ENCODE measurements at places on chromosomes 1 and 21.
A peak's percentile ranks its signal among the peaks of the same experiment; 100 is the strongest.

- DNase-seq = no peak
Measured at GRCh38 chr1:3692598-3692997, 40.3 kb downstream of the TP73 start.

- no peak for DNase-seq
Measured at GRCh38 chr1:244165701-244166100, 114.6 kb downstream of the ZBTB18 start.

- DNase-seq = no peak
Measured at GRCh38 chr1:109634292-109634691, 14.7 kb downstream of the AMPD2 start.

DNA sequence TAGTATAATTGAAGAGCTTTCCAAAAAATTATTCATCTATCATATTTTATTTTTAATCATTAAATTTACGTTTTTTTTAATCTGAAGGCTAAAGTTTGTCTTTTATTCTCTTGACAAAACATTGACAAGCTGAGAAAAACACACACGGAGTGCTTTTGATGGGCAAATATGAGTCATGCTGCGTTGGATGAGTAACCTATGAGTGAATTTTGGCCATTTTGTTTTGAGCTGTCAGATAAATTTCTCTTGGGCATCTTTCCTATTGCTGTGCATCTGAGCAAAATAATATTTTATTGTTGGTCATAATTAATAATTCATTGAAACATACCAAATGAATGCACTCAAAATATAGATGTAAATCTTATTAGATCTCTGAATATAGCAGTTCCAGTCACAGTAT lies 1144.1 kb upstream of the ADGRL2 start:
- no peak for DNase-seq

- no peak for DNase-seq
Measured at GRCh38 chr1:230108580-230108979, 41.5 kb downstream of the GALNT2 start.

DNA sequence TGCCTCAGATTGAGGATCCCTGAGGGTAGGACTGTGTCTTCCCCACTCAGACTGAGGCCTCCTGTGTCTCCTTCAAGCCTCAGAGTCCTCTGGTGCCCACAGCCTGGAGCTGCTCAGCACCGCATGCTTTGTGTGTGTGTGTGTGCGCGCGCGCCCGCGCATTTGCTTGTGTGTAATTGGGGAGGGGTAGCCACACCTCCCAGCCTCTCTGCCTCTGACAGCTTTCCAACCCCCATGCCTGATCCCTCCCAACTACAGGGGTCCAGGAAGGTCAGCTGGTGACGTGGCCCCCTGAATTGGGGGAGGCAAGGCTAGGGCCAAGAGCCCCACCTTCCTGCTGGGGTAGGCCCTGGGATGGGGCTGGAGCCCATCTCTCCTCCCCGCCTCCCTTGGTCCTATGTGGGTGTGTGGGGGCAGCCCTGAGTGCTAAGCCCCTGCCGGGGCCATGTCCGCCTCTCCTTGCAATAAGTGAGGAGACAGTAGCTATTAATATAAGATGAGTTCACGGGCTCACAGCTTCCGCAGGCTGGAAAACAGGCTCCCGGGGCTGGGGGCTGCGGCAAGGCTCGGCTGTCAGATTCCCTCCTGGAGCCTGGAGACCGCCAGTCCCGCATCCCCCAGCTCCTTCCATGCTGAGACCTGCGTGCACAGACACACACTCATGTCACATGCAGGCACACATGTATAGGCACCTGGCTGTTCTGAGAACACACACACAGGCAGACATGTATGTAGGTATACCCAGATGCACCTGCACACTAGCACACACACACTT lies 7.0 kb downstream of the GPR3 start:
- no peak for DNase-seq

DNA sequence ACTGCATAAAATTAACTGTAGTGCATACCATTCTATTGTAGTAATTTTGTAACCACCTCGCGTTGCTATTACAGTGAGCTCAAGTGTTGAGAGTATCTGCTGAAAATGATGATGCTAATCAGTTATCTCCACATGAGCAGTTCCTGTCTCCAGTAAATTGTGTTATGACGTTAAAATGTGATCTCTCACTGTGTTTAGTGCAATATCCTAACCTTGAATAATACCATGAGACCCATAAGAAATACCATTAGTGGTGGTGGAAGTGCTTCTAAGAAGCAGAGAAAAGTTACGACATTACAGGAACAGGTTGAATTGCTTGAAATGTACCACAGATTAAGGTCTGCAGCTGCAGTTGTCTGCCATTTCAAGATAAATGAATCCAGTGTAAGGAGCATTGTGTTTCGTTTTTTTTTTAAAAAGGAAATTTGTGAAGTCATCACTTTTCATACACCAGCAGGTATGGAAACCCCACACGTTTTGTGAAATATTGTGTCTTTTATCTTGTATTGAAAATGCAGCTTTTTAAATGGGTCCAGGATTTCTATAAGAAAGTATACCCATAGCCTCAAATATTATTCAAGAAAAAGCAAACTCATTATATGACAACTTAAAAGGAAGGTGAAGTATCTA lies 72.5 kb downstream of the ANGPTL1 start:
- no peak for DNase-seq

DNA sequence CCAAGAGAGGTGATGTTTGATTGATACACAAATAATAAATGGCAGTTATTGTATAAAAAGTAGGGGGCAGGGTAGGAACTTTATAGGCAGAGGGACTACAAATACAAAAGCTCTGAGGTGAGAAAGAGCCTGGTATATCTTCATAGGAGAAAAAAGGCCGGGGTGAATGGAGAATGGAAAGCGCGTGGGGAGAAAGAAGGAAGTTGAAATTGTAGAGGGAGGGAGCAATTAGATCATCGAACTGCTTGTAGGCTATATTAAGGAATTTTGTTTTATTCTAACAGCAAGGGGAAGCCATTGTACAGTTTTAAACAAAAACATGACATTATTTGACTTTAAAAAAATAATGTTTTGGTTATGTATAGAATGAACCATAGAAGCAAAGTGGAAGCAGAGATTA lies 147.4 kb downstream of the PDE4B start:
- no peak for DNase-seq

- no peak for DNase-seq
Measured at GRCh38 chr1:187390215-187390818, 561.6 kb downstream of the PLA2G4A start.

DNA sequence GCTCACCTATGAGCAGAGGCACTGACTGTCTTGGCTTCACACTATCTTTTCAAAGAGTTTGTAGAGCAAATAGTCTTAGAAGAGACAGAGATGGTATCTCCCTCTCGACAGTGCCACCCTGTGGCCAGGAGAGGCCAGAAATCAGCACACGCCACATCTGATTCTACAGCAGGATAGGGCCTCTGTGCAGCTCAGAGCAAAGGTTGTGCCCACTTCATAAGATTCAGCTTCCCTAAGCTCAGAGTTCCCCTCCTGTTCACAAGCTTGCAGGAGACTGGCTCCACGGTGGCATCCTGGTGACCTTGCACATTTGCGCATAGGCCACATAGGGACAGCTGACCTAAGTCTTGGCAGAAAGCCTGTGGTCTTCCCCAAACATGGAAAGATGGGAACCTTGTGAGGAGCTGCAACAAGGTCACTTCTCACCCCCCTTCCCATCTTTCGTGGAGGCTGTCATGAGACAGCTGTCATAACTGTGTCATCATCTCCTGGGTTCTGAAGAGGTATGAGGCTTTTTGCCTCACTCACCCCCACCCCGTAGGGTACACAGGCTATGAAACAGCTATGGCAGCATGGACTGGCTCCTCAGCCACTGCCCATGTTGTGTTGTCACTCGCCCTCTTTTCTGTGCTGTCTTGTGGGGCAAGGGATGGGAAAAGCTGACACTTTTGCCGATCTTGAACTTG lies 3.0 kb downstream of the ITLN2 start:
- peak; percentile 14 for DNase-seq

GRCh38 chr21:34570313-34570712 lies 44.6 kb downstream of the RCAN1 start:
- no peak for DNase-seq

DNA sequence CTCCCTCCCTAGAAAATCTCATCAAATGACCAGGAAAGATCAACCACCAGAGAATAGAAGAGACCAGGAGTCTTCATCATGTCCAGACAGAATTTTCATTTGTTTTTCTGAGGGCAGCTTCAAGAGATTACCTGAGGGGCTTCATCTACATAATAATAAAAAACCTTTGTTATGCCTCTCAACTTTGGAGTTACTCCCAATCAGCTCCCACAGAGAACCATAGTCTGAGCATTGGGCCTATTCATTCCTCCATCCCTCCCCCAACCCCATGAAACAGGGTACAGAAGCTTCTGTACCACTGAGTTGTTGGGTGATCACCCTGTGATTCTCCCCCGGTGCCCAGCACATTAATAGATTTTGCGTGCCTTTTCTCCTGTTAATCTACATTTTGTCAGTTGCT lies 53.3 kb upstream of the PRRC2C start:
- no peak for DNase-seq

DNA sequence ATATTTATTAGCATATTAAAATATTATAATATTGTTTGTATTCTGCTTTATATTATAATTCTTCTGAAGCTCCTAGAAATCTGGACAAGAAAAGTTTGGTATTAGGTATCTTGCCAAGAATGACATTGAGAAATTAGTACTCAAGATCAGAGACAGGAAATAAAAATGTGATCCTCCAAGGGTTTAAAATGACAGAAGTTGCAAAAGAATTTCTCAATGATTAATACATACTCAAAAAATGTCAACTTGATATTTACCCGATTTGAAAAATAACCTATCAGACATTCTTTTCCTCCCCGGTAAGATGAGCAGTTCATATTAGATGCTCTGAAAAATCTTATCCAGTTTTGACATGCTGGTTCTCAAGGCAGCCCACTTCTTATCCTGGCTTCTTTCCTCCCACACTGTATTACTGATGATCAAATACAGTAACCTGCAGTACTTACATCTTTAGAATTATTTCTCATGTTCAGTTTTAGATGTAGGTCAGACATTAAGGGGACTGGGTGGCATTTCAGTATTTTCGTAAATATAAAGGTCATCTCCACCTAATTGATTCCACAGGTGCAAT lies 55.3 kb downstream of the CACHD1 start:
- no peak for DNase-seq

DNA sequence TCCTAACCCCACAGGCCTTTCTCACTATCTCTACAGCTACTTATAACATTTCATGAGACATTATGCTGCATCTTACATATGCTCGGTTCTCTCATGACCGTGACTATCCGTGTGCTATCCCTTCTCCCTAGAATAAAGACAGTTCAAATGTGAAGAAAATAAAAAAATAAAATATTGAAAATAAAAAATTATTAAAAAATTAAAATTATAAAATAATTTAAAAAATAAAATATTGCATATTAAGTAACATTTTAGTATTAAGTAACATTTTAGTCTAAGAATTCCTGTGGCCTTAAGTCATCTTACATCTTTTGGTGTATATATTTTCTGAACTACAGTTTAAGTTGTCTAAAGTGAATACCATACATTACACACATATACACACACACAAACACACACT lies 415.5 kb downstream of the DPYD start:
- no peak for DNase-seq

DNA sequence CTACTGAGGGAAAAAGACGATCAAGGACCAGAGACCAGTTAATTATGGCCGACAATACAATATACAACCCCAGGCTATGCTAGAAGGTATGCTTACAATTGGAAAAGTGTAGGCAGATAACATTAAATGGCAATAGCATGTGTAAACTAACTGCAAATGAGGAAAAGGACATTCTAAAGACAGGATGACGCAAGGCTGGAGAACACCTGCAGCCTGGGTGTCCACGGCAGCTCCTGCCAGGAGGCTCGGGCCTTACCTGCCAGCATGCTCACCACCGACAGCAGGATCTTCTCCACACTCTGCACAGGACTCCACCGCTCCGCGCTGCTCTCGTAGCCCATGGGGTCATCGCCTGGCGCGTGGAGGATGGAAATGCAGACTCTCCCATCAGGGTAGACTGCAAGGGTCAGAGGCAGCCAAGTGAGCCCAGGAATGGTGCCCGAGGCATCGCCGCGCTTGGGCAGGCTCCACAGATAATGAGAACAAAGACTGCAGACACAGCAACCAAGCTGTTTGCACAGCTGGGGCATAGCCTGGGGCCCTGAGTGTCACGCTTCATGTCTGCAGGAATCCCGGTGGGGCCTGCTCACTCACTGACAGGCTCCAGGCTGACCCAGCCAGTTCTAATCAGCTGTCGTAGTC lies 28.2 kb downstream of the UBE2G2 start:
- DNase-seq = no peak

DNA sequence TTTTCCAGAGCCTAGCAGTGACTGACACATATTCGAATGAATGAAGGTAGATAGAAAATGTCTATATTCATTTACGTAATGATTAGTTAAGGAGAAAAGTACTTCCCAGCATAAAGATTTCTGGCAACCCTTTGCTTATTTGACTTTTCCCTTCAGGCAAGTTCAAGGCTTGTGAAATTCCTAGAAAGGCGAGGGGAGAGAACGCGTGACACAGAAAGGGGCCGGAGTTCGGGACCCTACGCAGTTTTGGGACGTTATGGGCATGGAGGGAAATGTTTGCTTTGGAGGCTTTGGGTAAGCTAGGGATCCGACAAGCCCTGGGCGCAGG lies 472 bp upstream of the USP25 start:
- no peak for DNase-seq

DNA sequence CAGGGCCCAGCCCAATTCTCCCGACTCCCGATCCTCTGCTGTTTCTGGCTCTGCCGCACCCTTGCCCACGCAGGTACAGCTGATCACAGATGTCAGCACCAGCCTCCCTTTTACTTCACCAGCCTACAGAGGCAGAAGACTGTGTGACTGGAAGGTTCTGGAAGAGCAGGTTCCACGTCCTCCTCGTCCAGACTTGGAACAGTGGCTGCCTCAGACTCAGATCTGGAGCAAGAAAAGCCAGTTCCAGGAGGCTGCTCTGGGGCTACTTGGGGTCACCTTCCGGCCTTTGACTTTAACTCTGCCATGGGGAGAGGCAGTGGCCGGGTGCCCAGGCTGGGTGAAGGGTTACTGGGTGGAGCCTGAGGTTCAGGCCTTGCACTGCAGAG lies 16.1 kb upstream of the KLHDC7A start:
- DNase-seq = no peak

DNA sequence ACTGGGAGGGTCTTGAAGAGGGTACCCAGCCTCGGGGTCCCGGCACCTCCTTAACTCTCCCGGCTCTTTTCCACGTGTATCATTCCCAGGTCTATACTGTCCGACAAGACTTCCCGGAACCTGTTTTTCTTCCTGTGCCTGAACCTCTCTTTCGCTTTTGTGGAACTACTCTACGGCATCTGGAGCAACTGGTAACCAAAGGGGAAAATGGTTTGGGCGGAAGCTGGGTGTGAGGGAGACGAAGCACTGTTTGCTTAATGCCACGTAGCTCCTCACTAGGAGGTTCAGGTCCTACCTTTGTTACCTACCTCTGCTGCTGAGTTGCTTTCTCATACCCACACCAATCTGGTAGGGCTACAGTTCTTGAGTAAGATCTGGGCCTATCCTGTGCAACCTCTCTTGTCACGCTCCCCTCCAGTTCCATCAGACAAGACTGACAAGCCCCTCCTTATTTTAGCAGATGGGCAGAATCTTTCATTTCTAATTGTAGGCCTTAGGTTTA lies 642 bp downstream of the SLC30A7 start:
- DNase-seq = peak; percentile 59
